ENCODE measurements at places on chromosomes 1 and 21.

- DNase-seq = no peak
Observed at GRCh38 chr1:227899820-227900449, 47.8 kb downstream of the WNT9A start.

DNA sequence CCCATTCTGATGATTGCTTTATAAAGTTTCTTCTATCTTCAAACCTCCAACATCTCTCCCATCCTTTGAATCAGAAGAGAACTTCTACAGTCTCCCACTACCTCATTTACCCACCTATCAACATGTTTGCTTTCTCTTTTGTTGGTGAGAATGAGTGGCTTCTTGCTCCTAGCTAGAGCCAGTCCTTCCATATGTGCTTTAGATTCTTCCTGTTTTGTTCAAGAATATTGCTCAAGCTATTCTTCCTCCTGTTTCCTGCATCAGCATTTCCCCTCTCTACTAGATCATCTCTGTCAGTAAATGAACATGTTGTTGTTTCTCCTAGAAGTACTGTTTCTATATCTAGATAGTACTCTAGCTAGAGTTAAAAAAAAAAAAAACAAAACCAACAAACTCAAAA is 6.3 kb downstream of the ATF6 start:
- DNase-seq = no peak

GRCh38 chr1:230351514-230351913 is 74.6 kb downstream of the PGBD5 start:
- DNase-seq = no peak

DNA sequence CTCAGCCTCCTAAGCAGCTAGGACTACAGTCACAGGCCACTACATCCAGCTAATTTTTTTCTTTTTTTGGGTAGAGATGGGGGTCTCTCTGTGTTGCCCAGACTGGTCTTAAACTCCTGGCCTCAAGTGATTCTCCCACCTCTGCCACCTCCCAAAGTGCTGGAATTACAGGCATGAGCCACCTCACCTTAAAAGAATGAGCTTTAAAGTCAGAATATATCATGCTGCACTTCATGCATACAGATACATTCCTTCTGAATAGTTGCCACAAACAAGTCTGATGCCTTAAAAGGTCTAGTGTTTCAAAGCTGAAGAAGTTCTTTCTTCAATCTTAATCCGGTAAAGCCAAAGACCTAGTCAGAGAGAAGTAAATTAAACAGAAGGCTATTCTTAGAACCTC is 23.8 kb upstream of the CPLANE2 start:
- no peak for DNase-seq

GRCh38 chr21:40680311-40680710 is 166.6 kb downstream of the DSCAM start:
- no peak for DNase-seq
